ENCODE measurements at places on chromosomes 2 and 18.

DNA sequence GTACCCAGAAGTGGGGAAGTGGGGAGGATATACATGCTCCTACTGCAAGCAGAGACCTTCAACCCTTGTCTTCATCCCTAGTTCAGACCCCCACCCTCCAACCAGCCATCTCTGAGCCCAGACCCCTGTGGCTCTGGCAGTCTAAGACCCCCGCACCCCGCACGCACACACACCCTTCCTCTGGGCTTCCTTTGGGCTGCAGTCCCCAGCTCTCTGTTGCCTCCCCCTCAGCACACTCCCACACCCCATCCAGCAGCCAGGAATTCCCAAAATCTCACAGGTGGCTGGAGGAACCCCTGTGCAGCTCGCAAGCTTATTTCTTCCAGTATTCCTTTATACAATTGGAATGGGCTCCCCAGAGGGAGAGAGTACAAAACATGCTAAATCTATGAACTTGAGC, 13.9 kb upstream of the GYPC start:
- no peak for DNase-seq

- DNase-seq = no peak
Observed at GRCh38 chr2:208586516-208586915, 179.9 kb downstream of the PTH2R start.

GRCh38 chr2:28635191-28635611, 116.4 kb upstream of the PPP1CB start:
- DNase-seq = no peak

DNA sequence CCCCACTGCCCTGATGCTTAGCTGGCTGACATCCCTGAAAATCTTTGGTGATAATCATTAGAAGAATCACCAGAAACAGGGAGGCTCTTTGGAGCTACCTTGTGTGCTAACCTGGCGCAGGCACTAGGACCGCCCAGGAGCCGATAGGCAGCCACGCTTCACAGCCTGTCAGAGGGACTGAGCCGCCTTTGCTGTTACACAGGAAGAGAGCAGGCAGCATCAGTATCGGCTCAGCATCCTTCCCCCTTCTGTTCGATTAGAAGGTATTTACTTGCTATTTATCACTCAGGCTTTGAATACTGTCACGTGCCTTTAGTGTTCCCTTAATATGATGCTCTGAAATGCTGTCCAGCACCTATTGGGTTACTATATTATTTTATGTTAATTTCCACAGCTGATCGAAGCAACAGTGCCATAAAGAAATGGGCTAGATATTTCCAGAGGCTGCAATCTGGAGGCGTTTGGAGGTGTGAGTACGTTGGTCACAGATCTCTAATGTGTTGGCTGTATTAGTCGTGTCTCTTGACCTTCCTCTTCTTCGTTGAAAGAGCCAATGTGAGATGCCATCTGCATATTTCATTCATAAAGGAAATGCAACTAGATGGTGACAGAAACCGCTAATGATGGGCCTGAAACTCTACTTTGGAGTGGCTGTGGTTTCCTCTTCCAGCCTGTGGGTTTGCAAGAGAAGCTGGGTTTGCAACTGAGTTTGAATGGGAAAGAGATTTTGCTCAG, 110.4 kb upstream of the RAB27B start:
- no peak for DNase-seq

- DNase-seq = no peak
Observed at GRCh38 chr2:19476327-19476726, 117.9 kb upstream of the OSR1 start.

GRCh38 chr2:27370816-27371620, 602 bp downstream of the SNX17 start:
- no peak for DNase-seq

GRCh38 chr18:64165906-64166305, 17.0 kb upstream of the LINC00305 start:
- no peak for DNase-seq

GRCh38 chr18:9627642-9628041, 13.3 kb upstream of the PPP4R1 start:
- no peak for DNase-seq

DNA sequence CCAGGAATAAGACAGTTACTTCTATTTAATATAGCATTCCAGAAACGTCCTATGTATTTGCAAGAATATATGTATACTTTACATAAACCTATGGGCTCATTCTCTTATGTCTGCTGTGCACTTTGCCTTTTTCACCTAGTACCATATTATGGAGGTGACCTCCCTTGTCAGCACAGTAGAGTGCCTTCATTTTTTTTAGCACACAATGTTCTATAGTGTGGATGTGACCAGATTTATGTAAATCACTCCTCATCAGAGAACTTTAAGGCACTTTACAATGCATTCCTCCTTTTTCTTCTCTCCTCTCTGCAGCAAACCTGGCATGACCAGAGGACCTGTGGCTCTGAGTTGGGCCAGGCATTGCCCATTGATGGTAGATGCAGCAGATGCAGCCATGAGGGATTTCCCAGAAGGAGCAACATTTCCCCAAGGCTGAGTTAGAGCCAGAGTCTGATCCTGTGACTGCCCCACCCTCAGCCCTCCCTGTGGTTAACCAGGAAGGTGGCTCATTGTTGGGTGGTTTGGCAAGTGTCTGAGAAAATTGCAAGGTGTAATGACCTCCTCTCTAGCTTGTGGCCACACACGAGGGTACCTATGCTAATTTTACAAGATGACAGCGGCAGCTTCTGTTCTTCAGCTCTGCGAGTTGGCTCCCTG, 76.5 kb upstream of the DLX2 start:
- no peak for DNase-seq

DNA sequence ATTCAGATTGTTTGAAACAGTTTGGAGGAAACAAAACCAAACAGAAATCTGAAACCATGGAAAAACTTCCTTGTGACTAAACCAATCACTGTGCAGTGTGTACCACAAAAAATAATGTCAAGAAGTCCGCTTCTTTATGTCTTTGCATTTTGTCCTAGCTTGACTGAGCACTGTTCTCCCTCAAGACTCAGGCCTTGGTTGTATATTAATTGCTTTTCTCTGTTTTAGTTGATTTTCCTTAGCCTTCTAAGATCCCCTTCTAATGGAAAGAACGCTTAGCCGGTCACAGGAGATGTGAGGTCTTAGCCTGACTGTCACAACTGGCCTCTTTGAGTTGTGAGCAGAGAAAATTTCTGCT, 56.6 kb downstream of the LCLAT1 start:
- no peak for DNase-seq

DNA sequence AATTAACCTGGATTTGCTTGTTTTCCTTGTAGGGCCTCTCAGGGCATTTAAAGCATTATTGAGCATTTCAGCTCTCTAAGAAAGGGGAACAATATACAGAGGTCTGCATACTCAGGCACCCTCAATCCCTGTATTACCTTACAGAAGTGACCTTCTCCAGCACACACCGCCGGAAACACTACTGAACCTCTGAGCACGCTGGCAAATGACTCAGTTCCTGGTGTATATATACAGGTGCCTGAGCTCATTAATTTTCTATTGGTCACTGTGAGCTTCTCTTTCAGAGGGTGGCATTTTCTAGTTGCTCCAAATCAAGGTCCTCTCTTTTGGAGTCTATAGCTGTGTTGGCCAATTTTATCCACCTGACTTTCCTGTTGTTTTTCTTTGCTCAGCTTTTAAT, 85.2 kb upstream of the COPS8 start:
- no peak for DNase-seq

GRCh38 chr18:49189772-49190171, 239.0 kb upstream of the SMAD7 start:
- DNase-seq = no peak

GRCh38 chr18:56001576-56001975, 413.6 kb upstream of the TCF4 start:
- no peak for DNase-seq

GRCh38 chr18:77058290-77058835, 74.2 kb downstream of the MBP start:
- no peak for DNase-seq

DNA sequence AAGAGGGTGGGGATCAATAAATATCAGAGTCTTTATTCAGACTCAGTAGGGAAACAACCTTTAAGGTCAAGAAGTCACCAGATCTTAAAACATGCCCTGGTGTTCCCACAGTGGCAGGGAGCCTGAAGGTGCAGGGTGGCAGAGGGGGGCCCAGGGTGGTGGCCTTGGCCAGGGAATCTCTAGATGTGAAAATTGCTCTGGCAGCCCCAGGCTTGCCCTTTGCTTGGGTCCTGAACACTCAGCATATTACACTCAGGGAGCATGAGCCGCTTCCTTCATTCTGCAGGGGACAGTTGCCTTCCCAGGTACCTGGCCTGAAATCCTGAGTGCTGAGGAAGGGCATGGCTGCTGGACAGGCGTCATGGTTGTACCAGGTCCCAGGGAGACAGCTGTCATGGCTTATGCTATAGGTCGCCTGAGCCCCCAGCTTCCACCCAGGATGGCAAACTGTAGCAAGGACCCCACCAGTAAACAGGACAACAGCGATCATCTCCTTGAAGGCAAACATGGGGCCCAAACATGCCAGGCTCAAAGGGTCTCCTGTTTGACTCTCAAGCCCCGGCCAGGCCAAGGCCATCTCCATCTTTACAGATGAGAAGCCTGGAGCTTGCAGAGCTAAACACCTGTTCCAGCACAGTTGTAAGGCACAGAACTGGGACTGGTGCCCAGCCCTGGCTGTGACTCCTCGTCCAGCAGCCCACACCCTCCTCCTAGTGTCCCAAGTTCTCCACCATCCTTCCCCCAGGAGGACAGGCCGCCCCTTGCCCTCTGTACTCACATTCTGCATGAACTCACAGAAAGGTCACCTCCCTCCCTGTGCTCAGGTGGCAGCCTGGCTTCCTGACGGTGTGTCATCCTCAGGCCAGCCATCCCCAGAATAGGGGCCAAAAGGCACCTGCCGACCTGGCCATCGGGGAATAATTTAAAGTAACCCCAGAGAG, 14.6 kb downstream of the ABCG8 start:
- no peak for DNase-seq

DNA sequence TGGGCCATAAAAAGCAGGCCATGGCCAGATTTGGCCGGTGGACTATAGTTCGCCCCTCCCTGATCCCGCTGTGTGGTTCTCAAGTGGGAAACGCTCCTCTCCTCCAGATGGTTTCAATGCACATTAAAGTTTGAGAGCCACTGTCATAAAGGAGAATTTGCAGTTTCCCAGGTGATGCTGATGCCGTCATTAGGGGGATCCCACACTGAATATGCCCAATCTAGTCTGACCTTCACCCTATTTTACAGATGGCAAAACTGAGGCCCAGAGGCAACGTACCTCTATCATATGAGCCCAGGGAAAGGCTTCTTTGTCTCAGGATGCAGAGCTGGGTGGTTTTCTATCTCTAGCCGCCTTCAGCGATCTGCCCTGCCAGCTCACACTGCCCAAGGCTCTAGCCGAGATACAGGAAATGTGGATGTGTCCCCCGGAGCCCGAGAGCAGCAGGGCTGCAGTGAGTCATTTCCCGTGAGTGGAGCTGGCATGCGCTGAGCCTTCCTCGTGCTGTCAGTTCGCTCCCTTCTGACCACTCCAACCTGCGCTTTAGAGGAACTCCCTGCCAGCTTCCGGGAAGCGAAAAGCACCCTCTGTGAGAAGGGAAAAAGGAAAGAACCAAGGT, 116.2 kb downstream of the SMAD7 start:
- peak; percentile 48 for DNase-seq
